Activated naive CD8-positive, alpha-beta T cell treated with anti-CD3 and anti-CD28 coated beads for 36 hours (primary cell): ENCODE measurements at places on chromosomes 6 and 20. TPM values are rescaled to one million over a fixed set of nuclear protein-coding genes. Genes with fewer than 3 reads are reported as not detected.

The NKX2-2 gene
- total RNA-seq = not detected

DNA sequence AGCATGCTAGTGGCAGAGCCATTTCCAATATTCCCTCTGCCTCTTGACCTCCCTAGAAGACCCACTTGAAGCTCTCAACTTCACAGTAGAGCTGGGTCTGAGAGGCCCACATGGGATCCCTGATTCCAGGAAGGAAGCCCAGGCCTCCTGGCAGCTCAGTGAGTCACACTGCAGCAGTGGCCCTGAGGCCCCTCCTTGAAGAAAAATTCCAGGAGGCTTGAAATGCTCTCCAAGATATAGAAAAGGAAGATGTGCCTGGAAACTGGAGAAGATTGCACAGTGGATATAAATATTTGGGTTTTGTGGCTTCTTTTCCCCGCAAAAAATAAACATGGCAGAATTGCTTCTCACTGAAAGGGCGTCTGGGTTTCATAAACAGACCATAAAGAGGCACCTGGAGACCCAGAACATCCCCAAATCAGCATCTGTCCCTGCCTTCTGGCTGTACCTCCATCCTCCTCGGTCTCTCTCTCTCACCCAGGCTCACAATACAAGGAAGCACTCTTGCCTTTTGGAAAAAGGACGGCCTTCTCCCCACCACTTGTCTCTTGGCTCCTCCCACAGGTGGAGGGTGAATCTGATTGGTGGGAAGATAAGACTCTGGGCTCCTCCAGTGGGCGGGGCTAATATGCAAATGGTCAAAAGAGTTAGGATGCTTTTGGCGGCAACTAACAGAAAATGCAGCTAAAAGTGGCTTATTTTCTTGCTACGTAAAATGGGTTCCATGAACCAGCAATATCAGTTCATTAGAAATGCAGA is 200.0 kb upstream of the SULF2 start:
- peaks cover 3% of the 10 kb centered on the region for H3K27me3 ChIP-seq
- H3K4me1 ChIP-seq = no peaks in the 10 kb centered on the region
- no peak overlapping the region for H3K4me3 ChIP-seq

DNA sequence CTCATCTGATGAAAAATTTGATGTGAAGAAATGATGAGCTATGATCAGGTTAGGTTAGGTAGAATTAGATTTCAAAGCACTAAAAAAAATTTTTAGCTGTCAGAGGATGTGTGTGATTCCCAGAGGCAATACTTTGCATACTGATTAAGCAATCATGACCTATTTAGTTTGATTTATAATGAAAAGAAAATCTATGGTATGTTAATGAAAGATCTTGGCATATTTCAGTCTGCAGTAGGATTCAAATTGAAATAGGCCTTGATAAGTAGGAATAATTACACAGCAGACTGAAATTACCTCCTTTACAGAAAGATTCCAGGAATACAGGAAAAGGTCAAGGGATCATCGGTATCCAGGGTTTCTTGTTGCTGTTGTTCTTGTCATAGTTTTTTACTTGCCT is 69.3 kb downstream of the HDDC2 start:
- H3K36me3 ChIP-seq = no peaks in the 10 kb centered on the region
- no peak for DNase-seq
- H3K27me3 ChIP-seq = no peaks in the 10 kb centered on the region
- H3K4me1 ChIP-seq = no peaks in the 10 kb centered on the region
- no peak overlapping the region for H3K4me3 ChIP-seq
- no peak overlapping the region for H3K27ac ChIP-seq

The BPI gene
- total RNA-seq = not detected

DNA sequence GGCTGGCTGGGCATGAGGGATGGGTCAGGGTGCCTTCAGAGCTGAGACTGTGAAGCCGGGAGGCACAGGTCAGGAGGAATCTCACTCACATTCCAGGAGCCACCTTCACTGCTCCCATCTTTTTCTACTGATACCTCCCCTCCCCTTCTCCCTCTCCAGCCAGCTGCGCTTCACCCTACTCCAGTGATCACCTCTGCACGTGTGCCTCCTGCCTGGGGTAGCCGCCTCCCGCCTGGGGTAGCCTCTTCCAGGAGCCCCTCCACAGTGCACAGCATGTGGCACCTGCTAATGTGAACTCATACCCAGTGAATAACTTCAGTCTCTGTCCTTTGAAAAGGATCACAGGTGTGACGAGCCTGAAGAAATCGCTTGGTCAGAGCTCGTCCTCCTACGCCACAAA is 232.6 kb downstream of the TMEM242 start:
- no peaks in the 10 kb centered on the region for H3K27me3 ChIP-seq
- no peak for DNase-seq
- H3K36me3 ChIP-seq = peaks cover 18% of the 10 kb centered on the region
- H3K27ac ChIP-seq = no peak overlapping the region

The CALHM4 gene
- not detected for total RNA-seq

The TCF21 gene
- not detected for total RNA-seq

The PRICKLE4 gene
- not detected for total RNA-seq
